ENCODE measurements at places on chromosomes 2 and 18. TPM values are rescaled to one million over a fixed set of nuclear protein-coding genes. Genes with fewer than 3 reads are reported as not detected.
A peak's percentile ranks its signal among the peaks of the same experiment; 100 is the strongest.

Gene TUBA3E
- total RNA-seq: not detected

DNA sequence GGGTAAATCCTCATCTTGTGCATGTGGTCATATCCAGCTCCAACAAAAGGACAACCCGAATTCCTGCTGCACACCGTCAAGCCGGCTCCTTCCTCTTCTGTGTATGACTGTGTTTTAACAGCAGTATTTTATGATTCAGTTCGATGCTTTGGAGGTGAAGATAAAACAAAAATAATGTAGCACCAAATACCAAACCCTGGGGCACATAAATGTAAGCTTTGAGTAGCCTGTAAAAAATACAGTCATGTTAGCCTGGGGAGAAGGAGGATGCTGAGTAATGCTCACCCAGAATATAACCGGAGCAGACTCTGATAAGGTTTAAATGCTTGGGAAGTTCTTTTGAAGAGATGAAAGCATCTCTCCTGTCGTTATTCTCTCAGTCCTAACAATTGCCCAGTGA lies 225.0 kb downstream of the SUCLG1 start:
- H3K4me1 ChIP-seq: no peaks in the 10 kb centered on the region
- H3K27ac ChIP-seq: no peak overlapping the region
- H3K27me3 ChIP-seq: no peaks in the 10 kb centered on the region

DNA sequence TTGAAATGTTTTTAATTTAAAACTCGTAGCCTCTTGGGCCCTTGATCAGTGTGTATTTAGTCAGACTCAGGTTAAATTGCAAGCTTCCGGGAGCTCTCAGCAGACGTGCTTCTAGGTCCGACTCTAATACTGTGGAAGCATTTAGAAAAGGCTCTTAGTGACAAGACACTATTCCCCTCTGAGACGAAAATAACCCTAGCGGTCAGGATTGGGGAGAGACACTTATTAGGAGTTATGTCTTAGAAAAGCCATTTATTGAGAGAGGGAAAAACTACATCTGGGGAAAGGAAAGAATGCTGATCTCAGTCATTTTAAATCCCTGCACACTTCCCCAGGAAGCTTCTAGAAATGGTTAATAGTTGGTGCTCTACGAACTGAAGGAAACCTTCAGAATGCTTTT lies 110.5 kb upstream of the NCK2 start:
- no peaks in the 10 kb centered on the region for H3K36me3 ChIP-seq
- no peak overlapping the region for H3K27ac ChIP-seq
- no peak for DNase-seq
- H3K27me3 ChIP-seq: no peaks in the 10 kb centered on the region
- no peak overlapping the region for H3K4me3 ChIP-seq
- no peaks in the 10 kb centered on the region for H3K4me1 ChIP-seq

DNA sequence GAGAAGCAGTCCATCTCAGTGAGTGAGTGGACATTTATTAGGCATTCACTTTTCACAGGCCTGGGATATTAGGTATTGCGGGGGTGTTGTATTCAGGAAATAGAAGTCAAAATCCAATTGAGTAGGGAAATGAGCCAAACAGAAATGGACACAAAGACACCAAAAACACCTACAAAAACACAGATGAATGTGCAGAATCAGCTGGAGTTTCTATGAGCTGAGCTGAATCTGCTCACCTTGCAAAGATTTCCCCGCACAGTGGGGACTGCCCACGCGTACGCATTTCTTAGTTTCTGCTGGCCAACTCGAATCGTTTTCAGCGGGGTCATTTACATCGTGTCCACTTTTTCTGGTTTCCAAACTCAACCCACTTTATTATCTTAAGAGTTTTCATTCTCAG lies 160.0 kb downstream of the BCL2 start:
- peak overlapping the region; percentile 85 for H3K4me3 ChIP-seq
- DNase-seq: peak; percentile 69
- H3K27me3 ChIP-seq: no peaks in the 10 kb centered on the region
- peak overlapping the region; percentile 99 for H3K27ac ChIP-seq
- peaks cover 98% of the 10 kb centered on the region for H3K4me1 ChIP-seq

GRCh38 chr18:50410894-50411293 lies 36.0 kb downstream of the SKA1 start:
- no peak for DNase-seq
- H3K4me1 ChIP-seq: no peaks in the 10 kb centered on the region
- H3K36me3 ChIP-seq: no peaks in the 10 kb centered on the region
- no peak overlapping the region for H3K4me3 ChIP-seq

All from activated CD8-positive, alpha-beta T cell treated with anti-CD3 and anti-CD28 coated beads for 36 hours (primary cell).